Renal cortex interstitium (tissue), 15 donors: ENCODE measurements at places on chromosomes 12 and 14. TPM values are rescaled to one million over a fixed set of nuclear protein-coding genes. Genes with fewer than 3 reads are reported as not detected.

The ADGRD1 gene
- 12.8 TPM for polyA plus RNA-seq

GRCh38 chr14:49494836-49495235 lies 91.3 kb downstream of the RPS29 start:
- DNase-seq = no peak

GRCh38 chr14:64053694-64054669 lies 201.2 kb downstream of the SYNE2 start:
- DNase-seq = no peak

DNA sequence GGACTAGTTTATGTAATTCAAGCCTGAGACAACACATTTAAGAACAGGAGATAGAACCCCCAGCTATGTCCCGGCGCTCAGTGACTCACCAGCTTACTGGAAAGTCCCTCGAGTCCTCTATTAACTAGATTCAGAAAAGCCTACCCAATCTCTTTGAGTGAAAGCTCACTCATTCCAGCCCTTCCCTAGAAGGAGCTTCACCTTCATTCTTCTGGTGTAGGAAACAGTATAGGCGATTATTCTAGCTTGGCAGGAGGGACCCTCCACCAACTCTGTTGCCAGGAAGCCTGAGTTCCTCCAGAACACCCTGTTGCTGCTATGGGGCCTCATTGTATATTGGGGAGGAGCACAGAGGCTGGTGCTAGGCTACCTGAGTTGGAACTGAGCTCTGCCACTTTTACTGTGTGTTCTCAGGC lies 57.2 kb upstream of the AEBP2 start:
- DNase-seq = no peak
